ENCODE measurements at places on chromosomes 4 and X.

GRCh38 chrX:118187100-118187499, 70.5 kb upstream of the KLHL13 start:
- no peak for DNase-seq

DNA sequence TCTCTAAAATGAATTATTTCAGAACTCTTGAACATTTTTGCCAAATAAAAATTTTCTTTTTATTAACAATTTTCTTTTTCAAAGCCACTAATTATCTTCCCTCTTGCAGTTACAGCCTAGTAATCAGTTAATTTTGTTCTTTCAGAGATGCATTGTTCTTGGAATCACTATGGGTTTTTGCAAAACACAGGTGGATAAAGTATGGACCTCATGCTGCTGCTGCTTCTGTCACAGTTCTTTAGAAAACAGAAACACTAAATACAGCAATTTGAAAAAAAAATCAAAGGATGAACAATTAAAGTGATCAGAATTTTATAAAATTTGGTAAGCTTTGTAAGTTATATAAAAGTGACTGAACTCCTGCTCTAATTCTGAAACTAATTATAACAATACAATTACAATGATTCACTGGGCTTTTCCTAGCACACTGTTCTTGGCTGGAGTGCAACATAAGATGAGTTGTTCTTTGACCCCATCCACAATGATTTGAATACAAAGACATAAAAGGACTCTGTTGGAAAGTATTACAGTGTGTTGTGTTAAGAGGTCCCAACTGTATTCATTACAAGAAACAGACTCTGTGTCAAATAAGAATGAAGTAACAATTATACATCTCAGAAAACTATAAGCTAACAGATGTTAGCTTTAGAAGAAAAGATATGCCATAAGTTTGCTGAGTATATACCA, 59.4 kb upstream of the GK2 start:
- DNase-seq = no peak

GRCh38 chr4:108488865-108489264, 131.5 kb upstream of the RPL34 start:
- DNase-seq = no peak

DNA sequence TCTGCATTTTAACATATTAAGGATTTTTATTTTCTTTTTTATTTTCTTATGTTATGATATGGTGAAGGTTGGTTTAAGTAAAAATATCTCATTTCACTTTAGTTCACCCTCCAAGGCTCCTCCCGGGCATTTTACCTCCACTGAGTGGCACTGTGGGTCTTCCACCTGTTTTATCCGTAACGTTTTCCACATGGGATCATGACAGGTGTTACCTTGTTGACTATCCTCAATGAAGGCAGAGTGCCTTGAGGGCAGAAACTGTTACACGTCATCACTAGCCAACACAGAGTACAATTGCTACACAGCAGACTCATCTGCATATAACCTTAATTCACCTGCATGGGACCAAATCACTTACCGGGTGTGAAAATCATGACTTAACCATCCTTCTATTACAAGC, 105.8 kb downstream of the GEMIN8 start:
- DNase-seq = no peak

DNA sequence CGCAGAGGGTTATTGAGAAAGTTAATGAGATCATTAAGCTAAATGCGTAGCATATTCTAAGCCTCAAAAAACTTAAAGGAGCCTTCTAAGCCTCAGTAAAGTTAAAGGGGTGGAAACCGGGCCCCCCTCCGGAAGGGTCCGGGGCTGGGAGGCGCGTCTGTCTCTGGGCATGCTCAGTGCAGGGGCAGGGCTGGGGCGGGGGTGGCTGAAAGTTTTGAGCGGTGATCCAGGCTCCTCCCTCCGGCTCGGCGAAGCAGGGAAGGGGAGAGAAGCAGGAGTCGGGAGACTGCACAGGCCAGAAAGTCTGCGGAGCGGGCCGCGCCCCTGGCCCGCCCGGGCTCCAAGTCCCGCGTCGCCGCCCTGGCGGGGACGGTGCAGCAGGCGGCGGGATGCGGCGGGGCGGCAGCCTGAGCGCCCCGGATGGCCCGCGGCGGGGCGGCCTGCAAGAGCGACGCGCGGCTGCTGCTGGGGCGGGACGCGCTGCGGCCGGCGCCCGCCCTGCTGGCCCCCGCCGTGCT, at the start of gene EVC:
TSS of gene EVC (plus strand) at position 241 of the 518 bp plus-strand sequence. CDS start at position 421, 180 bp downstream.
- DNase-seq = no peak

DNA sequence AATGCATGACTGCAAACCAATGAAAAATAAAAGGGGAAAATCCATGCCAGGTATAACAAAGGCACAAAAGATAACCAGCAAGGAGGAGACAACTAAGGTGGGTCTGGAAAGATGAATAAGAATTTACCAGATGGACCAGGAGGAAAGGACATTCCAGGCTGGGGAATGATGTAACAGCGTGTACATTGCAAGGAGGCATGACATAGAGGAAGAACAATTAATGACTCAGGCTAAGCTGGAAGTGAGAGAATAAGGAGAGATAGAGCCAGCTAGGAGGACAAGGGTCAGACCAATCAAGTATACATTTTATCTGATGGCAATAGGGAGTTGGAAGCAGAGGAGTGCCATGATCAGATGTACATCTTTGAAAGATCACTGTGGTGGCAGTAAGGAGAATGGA, 57.0 kb downstream of the MTMR8 start:
- no peak for DNase-seq

DNA sequence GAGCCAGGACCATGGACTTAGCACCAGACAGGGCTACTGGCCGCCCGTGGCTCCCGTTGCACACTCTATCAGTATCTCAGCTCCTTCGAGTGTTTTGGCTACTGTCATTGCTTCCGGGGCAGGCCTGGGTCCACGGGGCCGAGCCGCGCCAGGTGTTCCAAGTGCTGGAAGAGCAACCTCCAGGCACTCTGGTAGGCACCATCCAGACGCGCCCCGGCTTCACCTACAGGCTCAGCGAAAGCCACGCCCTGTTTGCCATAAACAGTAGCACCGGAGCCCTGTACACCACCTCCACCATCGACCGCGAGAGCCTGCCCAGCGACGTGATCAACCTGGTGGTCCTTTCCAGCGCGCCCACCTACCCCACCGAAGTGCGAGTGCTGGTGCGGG, 1.6 kb downstream of the FAT4 start:
- no peak for DNase-seq

DNA sequence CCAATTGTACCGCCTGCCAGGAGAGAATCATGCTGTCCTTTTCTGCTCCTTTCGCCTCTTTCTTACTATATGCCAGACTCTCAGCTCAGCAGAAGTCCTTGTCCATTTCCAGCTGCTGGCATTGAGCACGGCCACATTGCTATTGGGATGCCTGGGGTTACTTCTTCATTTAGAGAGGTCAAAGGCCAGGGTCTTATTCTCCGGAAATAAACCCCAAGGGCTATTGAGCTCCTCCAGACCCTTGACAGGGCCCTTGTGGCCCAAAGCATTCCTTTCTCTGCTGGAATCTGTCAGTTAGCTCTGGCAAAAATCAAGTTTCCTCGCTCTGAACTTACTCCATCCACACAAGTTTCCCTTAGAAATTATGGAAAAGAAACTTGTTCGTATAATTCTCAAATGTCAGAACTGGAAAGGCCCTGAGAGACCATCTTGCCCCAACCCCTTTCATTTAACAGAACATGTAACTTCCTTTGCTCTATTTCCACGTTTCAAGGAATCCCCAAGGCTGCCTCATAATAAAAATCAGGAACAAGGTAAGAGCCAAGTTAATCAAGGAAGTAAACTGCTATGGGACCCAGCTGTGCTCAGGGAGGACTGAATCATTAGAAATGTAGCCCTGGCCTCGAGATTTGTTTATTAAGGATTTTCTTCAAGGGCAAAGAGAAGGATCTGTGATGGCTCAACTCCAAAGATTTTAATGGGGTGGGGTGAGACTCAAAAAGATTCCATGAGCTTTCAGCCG, 11.8 kb downstream of the AKAP4 start:
- no peak for DNase-seq

DNA sequence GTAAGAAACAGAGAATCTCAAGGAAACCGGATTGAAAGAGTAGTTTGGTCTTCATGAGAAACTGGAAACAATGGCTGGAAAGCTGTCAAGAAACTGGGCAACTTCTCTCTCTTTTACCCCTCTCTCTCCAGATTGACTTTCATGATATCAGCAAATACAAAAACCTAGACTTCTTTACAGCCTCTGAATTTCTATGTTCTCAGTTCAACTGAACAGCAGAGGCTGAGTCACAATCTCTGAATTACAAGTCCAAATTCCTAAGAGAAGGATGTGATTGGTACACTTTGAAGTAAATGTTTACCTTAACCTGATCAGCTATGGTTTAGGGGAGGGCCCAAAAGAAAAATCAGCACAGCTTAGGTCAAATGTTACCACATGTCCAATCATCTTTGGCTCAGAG, 974.9 kb downstream of the RPA4 start:
- no peak for DNase-seq

- no peak for DNase-seq
Measured at GRCh38 chrX:13235930-13236329, 83.9 kb downstream of the ATXN3L start.

DNA sequence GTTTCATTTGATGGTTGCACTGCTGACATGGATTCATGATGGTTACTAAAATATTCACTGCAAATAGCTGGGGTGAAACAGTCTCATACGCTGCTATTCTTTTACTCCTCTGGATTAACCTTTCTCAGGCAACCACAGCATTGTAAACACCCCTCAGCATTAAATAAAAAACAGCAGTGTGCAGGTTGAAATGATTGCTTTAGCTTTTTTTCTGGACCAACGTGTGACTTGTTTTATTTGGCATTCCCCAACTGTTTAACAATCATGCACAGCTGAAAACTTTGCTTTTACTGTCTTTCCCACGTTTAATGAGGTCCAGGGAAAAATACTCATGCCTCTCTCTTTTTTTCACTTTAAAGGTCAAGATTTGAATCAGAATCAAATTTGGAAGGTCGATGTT, 490.8 kb downstream of the RAPGEF2 start:
- no peak for DNase-seq

DNA sequence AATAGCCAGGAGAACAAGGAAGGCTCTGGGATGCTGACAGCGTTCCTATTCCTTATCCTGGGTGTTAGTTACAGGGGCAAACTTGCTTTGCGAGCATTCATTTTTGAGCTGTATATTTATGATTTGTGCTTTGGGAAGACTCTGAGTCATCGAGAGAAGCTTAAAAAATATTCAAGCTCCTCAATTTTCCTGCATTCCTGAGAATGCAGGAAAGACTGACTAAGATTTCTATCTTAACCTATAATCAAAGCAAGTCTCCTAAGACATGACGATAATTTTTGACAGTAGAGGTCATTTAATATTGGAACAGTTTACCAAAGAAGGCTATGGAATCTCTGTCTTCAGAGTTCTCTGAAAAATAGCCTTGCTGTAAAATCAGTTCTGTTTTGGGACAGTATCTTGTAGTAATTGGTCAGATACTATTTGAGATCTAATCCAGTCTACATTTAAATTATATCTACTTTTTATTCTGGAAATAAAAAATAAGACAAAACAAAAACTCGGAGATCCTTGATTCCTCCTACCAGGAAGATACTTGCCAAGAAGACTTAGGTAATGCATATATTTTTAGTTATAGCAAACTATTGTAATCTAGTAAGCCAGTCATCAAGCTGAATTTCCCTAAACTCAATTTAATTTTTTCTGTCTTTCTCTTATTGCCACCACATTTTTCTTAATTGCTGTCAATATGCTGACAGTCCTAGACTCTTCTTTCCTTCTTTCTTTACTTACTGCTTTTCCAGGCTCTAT, 31.7 kb downstream of the BBS12 start:
- DNase-seq = no peak

DNA sequence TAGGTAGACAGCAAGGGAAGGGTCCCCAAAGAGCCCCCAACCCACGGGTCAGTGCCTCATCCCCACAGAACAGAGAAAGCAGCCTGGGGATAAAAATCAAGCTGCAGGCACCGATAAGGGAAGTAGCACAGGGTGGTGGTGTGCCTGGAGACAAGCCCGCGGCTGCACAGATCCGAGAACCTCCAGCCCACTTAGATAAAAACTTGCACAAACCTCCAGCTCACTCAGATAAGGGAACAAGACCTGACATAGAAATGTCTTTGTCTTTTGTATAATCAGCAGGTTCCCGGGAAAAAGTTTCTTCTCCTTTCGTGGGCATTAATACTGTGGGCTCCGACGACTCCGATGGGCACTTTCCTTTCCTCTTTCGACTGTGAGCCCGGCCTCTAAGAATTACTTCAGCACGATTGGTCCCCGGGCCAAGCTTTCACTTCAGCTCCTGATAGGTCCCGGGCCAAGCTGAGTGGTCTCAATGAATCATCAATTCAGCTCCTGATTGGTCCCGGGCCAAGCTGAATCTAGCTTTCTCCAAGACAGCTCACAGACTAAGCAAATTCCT, 32.4 kb downstream of the PRDX4 start:
- no peak for DNase-seq

DNA sequence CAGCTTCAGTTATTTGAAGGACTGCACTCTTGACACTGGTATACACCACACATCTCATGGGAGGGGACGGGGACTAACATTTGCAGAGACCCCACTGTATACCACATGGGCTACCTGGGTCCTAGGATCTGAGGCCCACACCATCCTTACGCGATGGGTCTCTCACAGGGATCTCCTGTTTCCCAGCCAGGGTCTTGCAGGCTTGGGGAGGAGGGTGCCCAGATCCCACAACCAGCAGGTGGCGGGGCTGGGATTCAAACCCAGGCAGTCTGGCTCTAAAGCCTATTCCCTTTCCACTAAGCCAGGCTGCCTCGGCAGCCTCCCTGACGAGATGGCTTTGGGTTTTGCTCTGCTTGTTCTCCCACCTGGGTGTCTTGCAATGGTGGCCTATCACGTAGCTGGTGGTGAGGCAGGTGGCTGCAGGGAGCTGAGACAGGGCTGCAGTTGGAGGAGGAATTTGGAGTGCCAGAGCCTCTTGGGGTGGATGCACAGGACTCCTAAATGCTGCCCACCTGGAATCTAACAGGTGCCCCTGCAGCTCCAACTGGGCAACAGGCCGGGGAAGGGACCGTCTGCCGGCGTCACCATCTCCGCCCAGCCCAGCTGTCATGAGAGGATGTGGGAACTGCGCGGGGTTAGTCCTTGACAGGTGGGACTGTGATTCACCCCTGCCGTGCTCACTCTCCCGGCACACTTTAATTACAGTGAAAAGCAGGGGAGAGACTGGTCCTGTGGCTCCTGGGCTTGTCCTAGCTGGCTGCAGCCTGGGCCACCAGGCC, 110.7 kb downstream of the PSAPL1 start:
- DNase-seq = no peak

DNA sequence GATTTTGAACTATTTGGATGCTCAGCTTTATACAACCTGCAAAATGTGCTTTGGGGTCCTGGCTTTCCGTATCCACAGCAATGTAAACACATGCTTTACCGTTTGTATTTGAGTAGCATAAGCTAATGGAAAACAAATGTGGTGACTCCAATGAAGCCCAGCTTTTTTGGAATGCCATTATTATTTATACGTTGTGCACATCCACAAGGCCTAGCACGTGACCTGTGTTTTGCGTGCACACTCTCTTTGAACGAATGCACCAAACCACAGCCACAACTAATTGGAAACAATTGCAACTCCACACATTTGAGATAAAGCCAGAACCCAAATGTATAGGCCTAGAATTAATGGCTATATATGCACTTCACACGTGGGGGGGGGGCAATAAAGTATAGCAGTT, 189.5 kb upstream of the GPC4 start:
- DNase-seq = no peak

GRCh38 chr4:183078634-183079033, 20.4 kb upstream of the WWC2 start:
- DNase-seq = no peak

- no peak for DNase-seq
Measured at GRCh38 chr4:27176400-27176799, 315.8 kb downstream of the STIM2 start.
